Thoracic aorta (tissue), 2 donors: ENCODE measurements at places on chromosomes 1 and 21. TPM values are rescaled to one million over a fixed set of nuclear protein-coding genes. Genes with fewer than 3 reads are reported as not detected.
A peak's percentile ranks its signal among the peaks of the same experiment; 100 is the strongest.

DNA sequence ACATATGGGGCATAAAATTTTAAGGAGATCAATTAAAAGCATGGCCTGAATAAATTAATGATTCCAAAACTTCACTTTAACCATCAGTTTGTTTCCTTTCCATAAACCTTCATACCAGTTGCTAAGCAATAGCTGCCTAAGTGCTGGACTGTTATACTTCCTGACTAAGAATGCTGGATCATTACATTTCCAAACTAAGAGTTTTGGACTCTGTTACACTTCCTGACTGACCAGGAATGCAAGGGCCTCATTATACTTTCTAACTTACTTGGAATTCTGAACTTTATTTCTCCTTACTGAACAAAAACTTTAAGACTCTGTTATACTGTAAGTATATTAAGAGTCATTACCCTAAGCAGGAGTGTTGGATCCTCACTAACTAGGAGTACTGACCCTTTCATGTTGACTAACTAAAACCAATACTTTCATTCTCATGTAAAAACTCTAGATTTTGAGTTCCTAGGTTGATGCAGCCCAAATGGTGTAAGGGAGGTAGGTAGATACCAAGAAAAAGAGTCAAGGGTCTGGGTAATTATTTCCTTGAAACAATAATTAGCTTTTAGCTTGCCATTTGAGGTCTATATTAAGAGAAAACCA is 118.2 kb downstream of the FAF1 start:
- H3K27me3 ChIP-seq: no peaks in the 10 kb centered on the region
- peaks cover 9% of the 10 kb centered on the region for H3K4me1 ChIP-seq
- H3K27ac ChIP-seq: peak overlapping the region; percentile 36
- H3K4me3 ChIP-seq: no peak overlapping the region

DNA sequence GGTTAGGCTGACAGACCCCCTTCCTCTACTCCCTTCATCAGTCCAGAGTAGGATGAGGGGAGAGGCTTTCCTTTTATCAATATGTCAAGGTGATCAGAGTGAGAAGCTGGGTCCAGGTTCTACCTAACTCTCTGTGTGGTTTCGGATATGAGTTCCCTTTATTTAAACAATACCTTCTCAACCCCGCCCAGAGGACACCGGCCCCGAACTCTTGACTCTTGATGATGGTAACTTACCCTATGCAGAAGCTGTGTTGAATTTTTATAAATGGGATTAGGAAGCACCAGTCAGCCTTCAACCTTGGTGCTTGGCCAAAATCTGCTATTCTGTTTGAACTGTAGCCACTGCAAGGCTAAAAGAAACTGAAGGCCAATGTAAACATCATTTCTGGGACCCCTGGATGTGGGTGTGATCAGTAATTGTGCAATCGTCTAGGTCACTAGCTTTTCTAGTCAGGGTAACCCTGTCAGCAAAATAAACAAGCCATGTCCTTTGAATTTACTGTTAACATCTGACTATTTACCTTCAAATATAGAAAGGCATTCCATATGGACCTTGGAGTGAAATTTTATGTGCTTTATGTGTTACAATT is 398.3 kb downstream of the SEC16B start:
- no peaks in the 10 kb centered on the region for H3K27me3 ChIP-seq
- no peak overlapping the region for H3K27ac ChIP-seq
- no peak overlapping the region for H3K4me3 ChIP-seq
- H3K4me1 ChIP-seq: no peaks in the 10 kb centered on the region
- H3K36me3 ChIP-seq: no peaks in the 10 kb centered on the region

GRCh38 chr1:55209247-55209646 is 5.9 kb downstream of the USP24 start:
- DNase-seq: no peak
- H3K4me1 ChIP-seq: peaks cover 51% of the 10 kb centered on the region
- H3K36me3 ChIP-seq: no peaks in the 10 kb centered on the region
- no peak overlapping the region for H3K27ac ChIP-seq
- H3K27me3 ChIP-seq: no peaks in the 10 kb centered on the region

DNA sequence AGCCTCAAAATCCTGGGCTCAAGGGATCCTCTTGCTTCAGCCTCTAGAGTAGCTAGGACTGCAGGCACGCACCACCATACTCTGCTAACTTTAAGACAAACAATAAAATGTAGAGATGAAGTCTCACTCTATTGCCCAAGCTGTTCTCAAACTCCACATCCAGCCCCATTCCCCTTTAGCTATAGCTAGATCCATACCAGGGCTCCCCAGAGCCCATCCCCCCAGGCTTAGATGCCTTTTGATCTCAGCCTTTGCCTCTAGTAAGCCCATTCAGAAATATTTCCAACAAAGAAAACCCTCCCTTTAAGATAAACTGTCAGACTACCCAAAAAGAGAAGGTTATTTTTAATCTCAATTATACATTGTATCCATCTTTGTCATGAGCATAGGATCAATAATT is 325.4 kb downstream of the CHRM3 start:
- H3K4me1 ChIP-seq: no peaks in the 10 kb centered on the region
- no peaks in the 10 kb centered on the region for H3K27me3 ChIP-seq
- no peaks in the 10 kb centered on the region for H3K36me3 ChIP-seq

ITLN2 gene
- total RNA-seq: not detected

DNA sequence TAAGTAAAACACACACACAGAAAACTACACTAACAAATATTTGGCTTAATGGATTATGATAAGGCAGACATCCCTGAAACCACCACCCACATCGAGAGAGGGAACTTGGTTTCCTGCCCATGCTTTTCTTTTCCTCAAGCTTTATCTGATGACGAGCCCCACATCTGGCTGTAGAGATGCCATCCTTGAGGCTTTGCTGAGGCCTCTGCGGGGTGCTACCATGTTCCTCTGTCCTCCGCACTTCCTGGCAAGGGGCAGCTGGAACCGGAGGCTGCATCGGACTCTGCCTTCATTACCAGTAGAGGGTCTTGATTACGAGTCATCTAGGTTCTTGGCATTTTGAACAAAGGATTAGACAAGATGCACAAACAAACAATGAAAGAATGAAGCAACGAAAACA is 21.7 kb upstream of the C1orf174 start:
- H3K27me3 ChIP-seq: no peaks in the 10 kb centered on the region
- H3K27ac ChIP-seq: no peak overlapping the region
- no peaks in the 10 kb centered on the region for H3K4me1 ChIP-seq
- DNase-seq: no peak
- no peak overlapping the region for H3K4me3 ChIP-seq

DNA sequence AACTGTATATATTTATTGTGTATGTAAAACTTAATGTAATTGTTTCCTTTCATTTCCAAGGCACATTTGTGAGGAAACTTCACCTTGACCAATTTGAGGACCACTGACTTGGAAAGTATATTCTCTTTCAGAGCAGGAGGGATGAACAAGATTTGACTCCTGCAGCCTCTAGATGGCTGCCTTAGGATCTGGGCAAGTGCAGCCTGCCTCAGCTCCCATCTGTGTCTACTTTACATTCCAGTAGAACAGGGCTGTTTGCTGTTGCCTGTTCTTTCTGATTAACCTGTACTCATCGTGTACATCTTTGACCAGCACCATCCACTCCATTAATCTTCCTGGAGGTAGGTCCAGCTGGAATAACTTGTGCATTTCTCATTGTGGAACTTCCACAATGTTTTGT is 312.8 kb downstream of the HLX start:
- no peaks in the 10 kb centered on the region for H3K36me3 ChIP-seq
- no peak for DNase-seq
- no peaks in the 10 kb centered on the region for H3K4me1 ChIP-seq

- H3K4me1 ChIP-seq: no peaks in the 10 kb centered on the region
- H3K4me3 ChIP-seq: no peak overlapping the region
- DNase-seq: no peak
- H3K36me3 ChIP-seq: no peaks in the 10 kb centered on the region
Measured at GRCh38 chr1:8174807-8175206, 143.1 kb upstream of the SLC45A1 start.

BCL2L15 gene
- 0.14 TPM for total RNA-seq

- H3K27me3 ChIP-seq: no peaks in the 10 kb centered on the region
- H3K4me1 ChIP-seq: peaks cover 10% of the 10 kb centered on the region
- H3K36me3 ChIP-seq: no peaks in the 10 kb centered on the region
- H3K27ac ChIP-seq: no peak overlapping the region
- no peak overlapping the region for H3K4me3 ChIP-seq
Measured at GRCh38 chr1:64826991-64827390, 82.1 kb downstream of the RAVER2 start.

DNA sequence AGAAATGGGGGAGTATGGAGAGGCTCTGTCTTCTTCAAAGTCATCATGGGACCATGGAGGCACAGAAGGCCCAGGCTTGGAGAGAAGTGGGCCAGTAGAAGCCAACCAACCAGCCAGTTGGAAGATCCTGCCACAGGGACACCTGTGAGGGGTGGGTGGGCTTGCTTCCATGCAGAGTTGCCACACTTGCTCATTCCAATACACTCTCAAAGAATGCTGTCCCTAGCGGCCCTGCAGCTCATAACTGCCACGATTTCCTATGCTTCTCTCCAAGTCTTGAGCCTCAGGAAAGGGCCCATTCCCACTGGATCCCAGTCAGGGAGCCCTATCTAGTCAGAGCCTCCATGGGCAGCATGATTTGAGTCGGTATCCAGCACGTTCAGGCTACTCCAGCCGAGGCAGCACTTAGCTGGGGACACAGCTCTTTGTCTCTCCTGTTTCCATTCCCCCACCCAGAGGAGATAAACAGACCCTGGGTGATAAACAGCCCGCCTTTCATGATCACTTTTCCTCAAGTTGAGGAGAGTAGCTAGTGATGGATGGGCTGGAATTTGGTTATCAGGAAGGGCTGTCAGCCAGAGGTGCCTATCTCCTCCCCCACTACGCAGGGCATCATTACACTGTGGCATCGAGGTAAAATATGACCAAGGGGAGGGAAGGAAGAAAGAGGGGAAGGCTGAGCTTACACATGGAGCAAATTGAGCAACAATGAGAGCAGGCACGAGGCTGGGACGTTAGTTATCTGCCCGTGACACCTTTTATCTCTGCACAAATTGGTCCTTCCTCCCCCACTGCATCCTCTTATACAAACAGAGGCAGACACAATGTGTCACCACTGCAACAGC is 64.6 kb downstream of the ERI3 start:
- no peak overlapping the region for H3K4me3 ChIP-seq
- H3K27ac ChIP-seq: no peak overlapping the region
- H3K36me3 ChIP-seq: peaks cover 23% of the 10 kb centered on the region
- H3K27me3 ChIP-seq: no peaks in the 10 kb centered on the region
- H3K4me1 ChIP-seq: no peaks in the 10 kb centered on the region

DNA sequence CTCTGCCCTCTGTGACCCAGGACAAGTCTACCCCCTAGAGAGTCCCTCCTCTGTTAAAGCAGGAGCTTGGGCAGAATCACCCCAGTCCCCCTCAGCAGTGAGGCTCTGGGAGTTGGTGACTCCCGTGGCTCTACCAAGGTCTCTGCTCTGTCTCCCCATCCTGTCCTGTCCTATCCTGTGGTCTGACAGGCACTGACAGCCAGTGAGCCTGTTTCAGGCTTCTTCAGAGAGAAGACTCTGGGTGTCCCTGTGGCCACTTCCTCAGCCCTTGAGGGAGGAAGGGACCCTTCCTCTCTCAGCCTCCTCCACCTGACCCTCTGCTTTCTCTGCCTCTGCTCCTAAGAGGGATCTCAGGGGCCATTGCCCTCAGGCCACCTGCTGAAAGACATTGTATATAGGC is 148.7 kb downstream of the FCRL5 start:
- DNase-seq: no peak
- no peak overlapping the region for H3K27ac ChIP-seq
- H3K27me3 ChIP-seq: no peaks in the 10 kb centered on the region

DNA sequence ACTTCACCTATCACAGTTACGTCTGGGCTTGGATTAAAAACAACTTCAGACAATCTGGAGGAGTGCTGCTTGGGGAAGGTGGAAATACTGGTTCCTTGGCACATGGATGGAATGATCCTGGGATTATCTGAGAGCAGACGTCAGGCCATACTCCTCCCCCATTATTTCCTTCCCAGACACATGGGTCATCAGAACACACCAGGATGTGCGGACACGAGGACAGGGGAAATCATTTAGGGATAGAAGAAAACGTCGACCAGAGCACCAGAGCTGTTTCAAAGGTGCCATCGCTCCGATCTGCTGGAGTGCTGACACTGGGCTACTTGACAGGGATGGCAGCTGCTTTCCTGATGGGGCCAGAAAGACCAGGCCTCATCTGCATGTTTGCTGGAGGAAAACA is 31.8 kb upstream of the ANGPTL7 start:
- no peak overlapping the region for H3K4me3 ChIP-seq
- peak overlapping the region; percentile 84 for H3K27ac ChIP-seq
- peaks cover 45% of the 10 kb centered on the region for H3K4me1 ChIP-seq
- H3K36me3 ChIP-seq: peaks cover 5% of the 10 kb centered on the region
- DNase-seq: no peak

- peak overlapping the region; percentile 78 for H3K4me3 ChIP-seq
- H3K36me3 ChIP-seq: no peaks in the 10 kb centered on the region
- no peak for DNase-seq
- peaks cover 47% of the 10 kb centered on the region for H3K4me1 ChIP-seq
- peak overlapping the region; percentile 92 for H3K27ac ChIP-seq
Measured at GRCh38 chr1:61742620-61743430, 545 bp downstream of the PATJ start.

- no peak for DNase-seq
- H3K27me3 ChIP-seq: no peaks in the 10 kb centered on the region
- H3K27ac ChIP-seq: no peak overlapping the region
- peak overlapping the region; percentile 92 for H3K4me3 ChIP-seq
- H3K36me3 ChIP-seq: no peaks in the 10 kb centered on the region
Measured at GRCh38 chr1:226871636-226872327, 1.4 kb downstream of the PSEN2 start.

GRCh38 chr1:225388372-225388771 is 39.5 kb downstream of the LBR start:
- no peak overlapping the region for H3K4me3 ChIP-seq
- H3K27ac ChIP-seq: no peak overlapping the region
- H3K27me3 ChIP-seq: no peaks in the 10 kb centered on the region

PPIAL4G gene
- not detected for total RNA-seq

AGPAT3 gene
- total RNA-seq: 32.8 TPM

COL16A1 gene
- 323 TPM for total RNA-seq

- no peak overlapping the region for H3K4me3 ChIP-seq
- H3K27me3 ChIP-seq: no peaks in the 10 kb centered on the region
- H3K27ac ChIP-seq: no peak overlapping the region
- DNase-seq: no peak
- peaks cover 61% of the 10 kb centered on the region for H3K36me3 ChIP-seq
- peaks cover 11% of the 10 kb centered on the region for H3K4me1 ChIP-seq
Measured at GRCh38 chr1:55071477-55071876, 32.1 kb downstream of the PCSK9 start.

C1orf50 gene
- total RNA-seq: 4.1 TPM

DNA sequence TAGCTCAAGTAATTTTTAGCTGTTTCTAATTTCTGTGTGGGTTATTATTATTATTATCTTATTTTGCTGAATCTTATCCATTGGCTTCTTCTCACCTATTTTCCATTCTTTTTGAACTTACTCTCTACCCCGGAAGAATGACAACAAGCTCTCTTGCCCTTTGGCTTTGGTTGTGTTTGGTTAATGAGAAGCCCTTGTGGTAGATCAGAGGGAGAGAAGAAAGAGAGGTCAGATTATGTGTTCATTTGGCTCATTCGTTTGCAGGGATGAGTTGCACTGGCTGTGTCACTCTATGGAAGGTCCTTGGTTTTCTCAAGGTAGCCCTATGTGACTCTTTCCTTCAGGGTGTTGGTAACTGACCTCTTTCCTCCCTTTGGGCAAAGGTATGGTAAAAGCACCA is 391.9 kb downstream of the LMO4 start:
- no peaks in the 10 kb centered on the region for H3K4me1 ChIP-seq
- H3K27me3 ChIP-seq: no peaks in the 10 kb centered on the region
- no peaks in the 10 kb centered on the region for H3K36me3 ChIP-seq
- H3K4me3 ChIP-seq: no peak overlapping the region
- no peak overlapping the region for H3K27ac ChIP-seq

- no peak overlapping the region for H3K27ac ChIP-seq
- H3K4me1 ChIP-seq: peaks cover 11% of the 10 kb centered on the region
- H3K36me3 ChIP-seq: no peaks in the 10 kb centered on the region
- H3K4me3 ChIP-seq: no peak overlapping the region
Measured at GRCh38 chr21:45836694-45837670, 144.6 kb upstream of the COL6A1 start.
